Stimulated activated CD4-positive, alpha-beta T cell treated with anti-CD3 and anti-CD28 coated beads, Interleukin-15, amount 100 ng/mL, for 48 hours (primary cell): ENCODE measurements at places on chromosomes 1 and 21.

GRCh38 chr1:239977416-239977815, 114.3 kb upstream of the FMN2 start:
- no peak for DNase-seq

DNA sequence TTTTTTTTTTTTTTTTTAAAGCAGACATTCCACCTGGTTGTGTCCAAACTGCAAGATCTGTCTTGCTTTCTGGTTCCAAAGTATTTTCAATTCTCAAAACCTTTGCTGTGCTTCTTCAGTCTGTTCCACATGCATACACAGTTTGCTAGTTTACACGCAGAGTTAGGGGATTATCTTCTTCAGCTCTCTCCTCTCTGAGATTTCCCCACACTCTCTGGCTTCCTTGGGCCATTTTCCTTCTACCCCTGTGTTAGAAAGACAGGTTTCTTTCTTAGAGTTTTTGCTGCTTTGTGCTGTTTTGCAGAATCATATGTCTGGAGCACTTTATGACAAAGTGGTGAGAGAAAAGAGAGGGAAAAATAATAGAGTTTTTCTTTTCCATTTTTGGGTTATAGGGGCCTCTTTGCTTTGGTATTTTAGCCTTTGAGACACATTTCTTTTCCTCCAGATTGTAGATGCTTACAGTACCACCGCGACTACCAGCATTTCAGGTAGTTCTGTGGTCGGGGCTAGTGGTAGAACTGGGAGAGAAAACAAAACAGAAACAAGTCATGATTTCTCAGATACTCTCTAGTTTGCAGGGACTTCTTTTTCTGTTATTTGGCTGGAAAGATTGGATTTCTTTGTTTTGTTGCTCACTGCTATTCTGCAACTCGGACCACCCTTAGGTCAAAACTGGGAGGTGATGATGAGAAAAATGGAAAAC, 66.3 kb downstream of the RABGAP1L start:
- no peak for DNase-seq

DNA sequence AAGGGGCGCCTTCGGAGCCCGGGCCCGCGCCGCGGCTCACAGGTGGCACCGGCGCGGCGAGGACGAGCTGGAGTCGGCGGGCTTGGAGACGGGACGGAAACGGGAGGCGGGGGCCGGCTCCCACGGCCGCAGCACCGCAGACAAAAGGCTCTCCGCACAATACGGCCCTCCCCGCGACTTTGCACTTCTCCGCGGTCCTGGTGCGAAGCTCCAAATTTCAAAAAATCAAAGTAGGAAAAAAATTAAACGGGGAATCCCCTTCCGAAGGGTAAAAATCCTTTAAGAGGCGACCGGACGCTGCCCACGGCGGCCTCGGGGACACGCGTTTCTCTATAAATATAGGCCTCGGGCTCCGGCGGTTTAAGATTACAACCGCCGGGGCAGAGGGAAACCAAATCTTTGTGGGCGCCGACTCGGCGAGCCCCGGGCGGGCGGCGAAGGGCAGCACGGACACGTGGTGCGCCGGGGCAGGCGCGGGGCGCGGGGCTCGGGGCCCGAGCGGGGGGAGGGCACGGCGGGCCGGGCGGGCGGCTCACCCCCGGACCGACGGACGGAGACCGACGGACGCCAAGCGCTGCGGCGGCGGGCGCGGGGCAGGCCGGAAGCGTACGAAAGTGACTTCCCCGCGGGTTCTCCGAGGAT, 453 bp downstream of the PABPC4 start:
- no peak for DNase-seq

DNA sequence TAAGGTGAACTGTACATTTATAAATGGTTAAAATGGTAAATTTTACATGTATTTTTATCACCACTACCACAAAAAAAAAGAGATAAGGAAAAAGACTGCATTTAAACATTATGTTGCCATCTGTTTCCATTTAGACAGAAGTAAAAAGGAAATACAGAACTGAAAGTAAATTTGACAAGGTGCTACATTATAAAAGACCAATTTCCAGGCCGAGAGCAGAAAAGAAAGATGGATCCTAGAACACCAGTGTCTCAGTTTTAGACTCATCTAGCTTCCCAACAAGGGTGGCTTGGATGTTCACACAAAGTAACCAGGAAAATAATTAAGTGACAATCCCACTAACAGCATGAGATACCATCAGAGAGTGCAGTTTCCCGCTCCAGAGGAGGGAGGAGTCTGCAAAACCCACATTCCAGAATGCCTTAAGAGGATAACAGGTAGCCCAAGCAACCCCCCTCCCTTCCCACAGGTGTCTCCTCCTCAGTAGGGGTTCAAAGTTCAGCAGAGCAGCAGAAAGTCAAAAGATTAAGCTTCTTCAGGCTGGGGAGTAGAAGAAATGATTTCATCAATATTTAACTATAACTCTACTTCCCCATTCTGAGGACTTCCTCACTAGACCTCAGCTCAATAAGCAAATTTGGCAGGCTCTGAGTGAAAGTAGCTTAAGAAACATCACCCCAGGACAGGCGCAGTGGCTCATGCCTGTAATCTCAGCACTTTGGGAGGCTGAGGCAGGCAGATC, 11.8 kb downstream of the TPM3 start:
- DNase-seq = no peak

DNA sequence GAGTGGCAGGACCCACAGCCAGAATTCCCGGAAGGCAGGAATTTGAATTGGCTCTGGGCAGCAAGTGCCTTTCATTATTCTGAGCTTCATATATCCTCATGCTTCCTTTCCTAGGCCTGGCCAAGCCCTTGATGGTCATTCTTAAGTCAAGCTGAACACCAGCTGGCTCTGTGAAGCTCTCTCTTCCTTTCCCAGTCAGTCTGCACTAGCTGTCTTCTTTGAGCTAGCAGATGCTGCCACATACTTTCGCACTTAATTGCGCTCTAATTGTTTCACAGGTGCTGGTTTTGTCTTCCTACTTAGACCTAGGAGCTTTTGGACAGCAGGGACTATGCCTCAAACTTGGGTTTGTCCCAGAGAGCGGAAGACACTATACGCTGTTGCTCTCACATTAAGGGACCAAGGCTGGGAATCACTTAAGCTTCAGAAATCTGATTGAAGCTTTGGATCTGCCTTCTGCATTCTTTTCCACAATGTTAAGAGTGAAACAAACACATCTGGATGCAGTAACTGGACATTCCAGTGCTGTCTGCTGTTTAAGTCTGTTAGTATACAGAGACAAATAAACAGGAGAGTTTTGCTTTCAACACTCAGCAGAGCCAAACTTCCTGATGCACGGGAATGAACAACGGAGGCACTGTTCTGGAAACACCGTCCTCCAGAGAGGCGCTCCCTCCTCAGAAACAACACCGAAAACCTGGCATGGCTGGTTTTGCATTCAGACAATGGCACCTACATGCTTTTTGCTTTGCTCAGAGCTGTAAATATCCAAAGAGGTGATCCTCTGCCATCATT, 2.2 kb downstream of the TLR5 start:
- no peak for DNase-seq

DNA sequence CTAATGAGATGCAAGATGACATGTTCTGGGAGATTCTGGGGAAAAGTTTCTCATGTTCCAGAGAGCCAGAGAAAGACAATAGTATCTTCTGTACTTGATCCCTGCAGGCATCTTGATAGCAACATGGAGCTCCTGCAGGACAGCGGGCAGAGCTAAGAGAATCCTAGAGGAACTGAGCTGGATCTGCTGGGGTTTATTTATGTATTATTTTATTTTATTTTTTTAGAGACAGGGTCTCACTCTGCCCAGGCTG, 22.7 kb upstream of the SCAF4 start:
- DNase-seq = no peak

DNA sequence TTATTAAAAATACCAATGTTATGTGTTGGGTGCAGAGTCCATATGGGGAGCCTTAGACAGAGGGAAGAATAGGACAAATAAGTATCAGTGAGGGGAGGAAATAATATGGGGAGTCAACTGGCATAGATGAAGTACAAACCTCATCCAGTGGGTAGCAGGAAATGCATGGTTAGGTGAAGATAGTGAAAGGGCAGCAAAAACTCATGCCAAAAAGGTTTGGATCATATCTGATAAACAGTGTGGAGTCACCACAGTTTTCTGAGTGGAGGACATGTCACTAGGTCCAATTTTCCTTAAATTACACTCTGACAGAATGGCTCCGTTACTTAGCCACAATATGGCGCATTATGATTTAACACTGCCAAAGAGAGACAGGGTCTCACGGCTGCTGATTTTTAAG, 10.3 kb downstream of the DUSP23 start:
- no peak for DNase-seq

GRCh38 chr21:44765231-44766013, 36.2 kb downstream of the UBE2G2 start:
- DNase-seq = no peak

DNA sequence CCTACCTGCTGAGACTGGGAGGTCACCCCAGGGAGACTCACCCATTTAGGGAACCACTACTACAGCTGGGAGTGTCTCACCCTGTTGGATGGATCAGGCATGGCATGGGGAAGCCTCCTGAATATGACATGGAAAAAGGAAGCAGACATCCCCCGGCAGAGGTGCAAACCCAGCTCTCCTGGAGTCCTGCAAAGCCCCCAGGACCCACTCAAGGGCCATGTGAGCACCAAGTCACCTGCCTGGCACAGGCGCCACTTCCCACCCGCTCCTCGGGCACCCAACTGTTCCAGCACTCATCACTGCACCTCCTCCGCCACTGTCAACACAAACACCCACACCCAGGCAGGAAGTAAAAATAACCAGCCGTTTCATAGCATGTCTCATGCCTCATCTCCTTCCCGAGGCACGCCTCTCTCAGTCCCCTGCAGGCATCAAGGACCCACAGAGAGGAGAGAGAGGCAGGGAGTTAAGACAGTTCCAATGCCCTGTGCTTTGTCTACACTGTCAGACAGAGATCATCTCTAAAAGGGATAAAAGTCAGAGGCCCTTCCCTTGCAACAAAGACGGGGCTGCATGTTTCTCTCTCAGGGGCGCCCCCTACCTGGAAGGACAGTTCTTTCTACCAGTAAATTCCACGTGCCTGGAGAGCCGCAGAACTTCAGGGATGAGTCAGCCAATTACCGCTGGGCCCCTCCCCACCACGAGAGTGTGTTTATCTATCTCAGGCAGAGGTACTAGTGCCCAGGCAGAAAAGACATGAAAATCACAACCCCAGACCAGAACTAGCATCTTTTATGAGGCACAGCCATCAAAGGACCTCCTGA, 150.1 kb upstream of the SOD1 start:
- DNase-seq = peak; percentile 75

DNA sequence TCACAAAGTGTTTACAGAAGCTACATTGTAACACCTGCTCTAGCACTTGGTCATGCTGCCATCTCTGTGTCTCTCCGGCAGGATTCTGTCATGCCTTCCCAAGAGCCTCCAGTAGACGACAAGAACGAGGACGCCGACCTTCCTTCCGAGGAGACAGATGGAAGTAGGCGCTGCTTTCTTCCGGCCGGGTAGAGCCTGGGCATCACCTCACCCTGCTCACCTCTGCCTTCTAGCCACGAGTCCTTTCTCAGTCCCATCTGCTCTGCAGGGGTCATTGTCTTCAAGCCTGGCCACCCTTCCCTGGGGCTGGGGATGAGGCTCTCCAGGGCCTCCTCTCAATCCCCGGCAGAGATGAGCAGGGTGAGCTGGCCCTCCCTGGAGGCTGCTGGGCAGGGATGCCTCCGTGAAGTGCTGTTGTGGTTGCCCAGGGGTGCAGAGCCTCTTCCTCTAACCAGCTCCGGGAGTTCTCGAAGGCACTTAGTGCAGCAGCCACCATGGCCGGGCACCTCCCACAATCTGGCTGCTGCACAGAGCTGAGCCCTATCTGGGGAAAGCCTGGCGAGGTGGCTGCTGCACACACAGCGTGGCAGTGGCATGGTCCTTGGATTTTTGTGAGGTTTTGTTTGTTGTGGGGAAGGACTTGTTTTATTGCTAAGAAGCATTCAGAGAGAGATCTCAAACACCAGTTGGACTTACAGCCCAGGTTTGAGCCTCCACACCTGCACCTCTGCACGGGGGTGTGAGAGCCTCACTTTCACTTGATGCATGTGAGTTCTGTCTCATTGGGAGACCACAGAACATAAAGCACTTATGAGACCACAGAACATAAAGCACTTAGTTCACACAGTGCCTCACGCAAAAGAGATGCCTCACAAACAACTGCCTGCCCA, 48.4 kb downstream of the FAAP20 start:
- no peak for DNase-seq
